Amniotic epithelial cell (primary cell): ENCODE measurements at places on chromosomes 5 and 9.

GRCh38 chr9:19074836-19075235, 25.6 kb downstream of the RRAGA start:
- DNase-seq: peak; percentile 22

GRCh38 chr9:113274474-113275156, 757 bp downstream of the CDC26 start:
- peak; percentile 60 for DNase-seq

DNA sequence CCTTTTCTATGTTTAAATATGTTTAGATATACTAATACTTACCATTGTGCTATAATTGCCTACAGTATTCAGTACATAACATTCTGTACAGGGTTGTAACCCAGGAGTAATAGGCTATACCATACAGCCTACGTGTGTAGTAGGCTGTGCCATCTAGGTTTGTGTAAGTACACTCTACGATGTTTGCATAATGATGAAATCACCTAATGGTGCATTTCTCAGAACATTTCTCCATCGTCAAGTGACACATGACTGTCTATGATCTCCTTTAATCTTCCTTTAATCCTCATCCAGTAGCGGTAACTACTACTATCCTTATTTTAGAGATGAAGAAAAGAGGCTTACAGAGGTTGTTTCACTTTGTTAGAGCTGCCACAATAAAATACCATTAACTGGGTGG, 369.2 kb downstream of the PLK2 start:
- no peak for DNase-seq

- no peak for DNase-seq
Measured at GRCh38 chr5:154258531-154259217, 68.1 kb downstream of the GALNT10 start.

DNA sequence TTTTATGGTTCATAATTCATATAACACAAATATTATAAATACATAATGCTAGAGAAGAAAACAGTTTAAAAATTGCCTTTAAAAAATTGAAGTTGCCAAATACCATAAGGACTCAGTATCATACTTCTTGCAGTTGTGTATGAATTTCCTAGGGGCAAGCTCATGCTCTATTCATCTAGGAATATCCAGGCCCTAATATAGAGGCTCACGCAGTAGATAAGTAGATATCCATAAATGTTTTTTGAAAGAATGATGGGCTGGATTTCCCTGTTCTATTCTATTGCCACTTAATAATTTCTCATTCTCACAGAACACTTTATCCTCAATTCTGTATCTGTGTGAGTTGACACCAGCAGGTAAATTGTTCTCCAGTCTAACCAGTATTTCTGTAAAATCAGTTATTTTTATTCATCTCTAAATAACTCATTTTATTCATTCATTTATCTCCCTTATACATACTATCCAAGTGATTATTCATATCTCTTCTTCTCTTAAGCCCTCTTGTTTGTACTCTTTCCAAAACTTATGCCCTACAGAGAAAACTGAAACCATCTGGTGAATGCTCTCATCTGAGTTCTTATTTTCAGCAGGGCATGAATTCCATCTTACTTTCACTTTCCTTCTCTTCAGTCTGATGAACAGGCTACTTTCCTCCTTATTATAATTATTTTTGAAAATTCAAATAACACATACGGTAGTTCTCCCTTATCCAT, 97.1 kb downstream of the SLC44A1 start:
- peak; percentile 56 for DNase-seq
